GM13976 (cell line): ENCODE measurements at places on chromosomes 2 and 18.

- no peak for DNase-seq
These were observed 103.3 kb downstream of the MYO5B start for GRCh38 chr18:50091509-50092244.

- DNase-seq, result no peak
These were observed 48.0 kb downstream of the TEX44 start for GRCh38 chr2:231640641-231641111.

DNA sequence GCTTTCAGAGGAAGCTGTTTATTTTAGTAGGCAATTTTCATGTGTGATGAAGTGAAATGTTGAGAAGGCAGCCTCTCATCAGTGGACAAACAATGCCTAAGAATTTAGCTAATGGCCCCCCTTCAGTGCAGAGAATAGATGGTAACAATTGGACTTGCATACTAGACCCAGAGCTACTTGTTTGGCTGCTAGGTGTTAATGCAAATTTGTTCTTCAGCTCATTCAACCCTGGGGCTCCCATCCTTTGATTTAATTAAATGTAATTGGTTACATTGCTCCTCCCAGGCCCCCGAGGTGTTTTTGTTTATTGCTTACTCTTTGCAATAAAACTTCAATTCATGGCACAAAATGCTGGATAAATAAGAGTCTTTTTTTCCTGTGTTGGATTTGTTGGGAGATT is 68.6 kb downstream of the CAMKMT start:
- DNase-seq, result no peak

DNA sequence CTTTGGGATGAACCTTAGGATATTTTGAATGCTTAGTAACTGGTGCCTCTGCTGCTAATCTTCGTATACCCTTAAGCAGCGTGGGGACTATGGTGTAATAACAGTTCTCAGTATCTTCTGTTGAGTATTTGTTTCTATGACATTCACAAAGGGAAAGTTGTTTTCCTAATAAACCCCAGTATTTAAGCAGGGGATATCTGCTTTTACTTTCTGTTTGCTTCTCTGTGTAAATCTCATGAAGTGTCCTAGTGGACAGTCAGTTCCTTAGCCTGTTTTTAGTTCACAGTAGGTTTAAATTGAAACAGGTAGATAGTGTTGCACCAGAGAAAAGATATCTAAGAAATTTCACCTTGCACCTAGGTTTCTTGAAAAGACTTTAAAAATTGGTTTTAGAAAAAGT is 14.9 kb downstream of the KIAA1328 start:
- DNase-seq, result no peak

DNA sequence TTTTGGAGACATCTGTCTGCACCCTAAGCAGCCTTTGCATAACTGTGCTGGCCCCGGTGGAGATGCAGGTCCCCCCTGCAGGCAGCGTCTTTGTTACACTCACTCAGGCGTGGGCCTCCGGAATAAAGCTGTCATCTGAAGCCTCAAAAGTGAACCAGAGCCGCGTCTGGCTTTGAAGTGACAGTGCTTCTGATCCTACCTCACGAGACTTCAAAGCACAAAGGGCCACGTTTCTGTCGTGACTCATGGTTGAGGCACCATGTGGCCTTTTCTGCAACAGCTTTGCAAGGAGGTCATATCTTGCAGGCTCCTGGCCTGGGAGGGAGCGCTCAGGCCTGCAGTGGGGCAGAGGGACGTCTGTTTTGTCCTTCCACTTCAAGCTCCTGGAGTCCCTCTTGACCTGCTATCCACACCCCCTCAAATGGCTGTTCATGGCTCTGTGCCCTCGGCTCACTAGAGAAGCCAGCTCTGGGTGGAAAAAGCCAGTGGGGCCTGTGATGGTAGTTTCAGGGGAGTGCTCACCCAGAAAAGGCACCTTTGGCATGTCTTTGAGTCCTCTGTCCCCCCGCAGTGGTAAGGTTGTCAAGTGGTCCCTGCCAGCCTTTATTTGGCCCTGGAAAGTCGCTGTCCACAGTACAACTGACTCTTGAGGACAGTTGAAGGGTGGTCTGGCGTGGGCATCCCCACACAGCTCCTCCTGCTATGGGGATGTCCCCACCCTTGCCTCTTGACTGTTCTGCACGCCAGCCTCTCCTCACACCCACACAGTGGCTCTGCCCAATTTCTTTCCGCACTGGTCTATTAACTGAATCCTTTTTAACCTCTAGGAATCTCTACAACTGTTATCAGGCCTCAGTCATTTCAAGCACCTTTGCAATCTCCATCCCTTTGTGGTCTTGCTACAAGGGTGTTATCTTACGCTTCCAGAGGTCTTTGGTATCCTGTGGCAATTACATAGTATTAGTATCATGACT is 19.3 kb downstream of the GPR55 start:
- no peak for DNase-seq

- DNase-seq, result no peak
These were observed 106.9 kb upstream of the ACVR1C start for GRCh38 chr2:157735532-157735931.

DNA sequence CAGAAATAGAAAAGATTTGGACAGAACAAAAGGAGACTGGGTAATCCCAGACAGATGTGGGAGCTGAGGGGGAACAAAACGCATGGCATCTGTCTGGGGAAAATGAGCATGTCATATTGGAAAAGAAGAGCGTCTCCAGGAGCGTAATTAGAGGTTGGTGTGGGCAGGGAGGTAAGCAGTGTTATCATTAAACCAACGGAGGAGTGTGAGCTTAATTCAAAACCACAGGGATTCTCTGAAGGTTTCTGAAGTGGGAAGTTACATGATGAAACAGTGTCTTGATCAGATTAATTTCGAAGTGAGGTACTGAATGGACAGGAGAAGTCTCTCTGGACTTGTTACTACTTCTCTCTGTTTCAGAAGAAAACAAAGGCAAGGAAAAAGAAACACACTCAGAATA is 53.3 kb downstream of the DTNB start:
- DNase-seq, result no peak

- no peak for DNase-seq
These were observed 101.5 kb upstream of the DNER start for GRCh38 chr2:229815858-229816257.

DNA sequence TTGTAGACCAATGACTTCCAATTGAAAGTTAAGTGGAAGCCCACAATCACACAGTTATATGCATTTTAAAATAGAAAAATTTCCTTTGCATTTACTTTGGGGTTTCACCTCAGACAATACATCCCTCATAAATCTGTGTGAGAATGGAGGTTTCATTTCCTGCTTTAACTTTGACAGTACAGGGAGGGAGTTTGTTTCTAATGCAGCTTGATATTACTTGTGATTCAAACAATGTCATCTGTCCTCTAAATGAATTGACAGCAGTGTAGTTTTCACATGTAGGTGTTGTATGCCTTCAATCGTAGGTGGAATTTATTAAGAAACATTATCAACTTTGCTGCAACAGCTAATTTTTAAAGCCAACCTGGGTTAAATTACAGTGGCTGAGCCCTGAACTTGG is 75.2 kb downstream of the TMEFF2 start:
- DNase-seq, result no peak

DNA sequence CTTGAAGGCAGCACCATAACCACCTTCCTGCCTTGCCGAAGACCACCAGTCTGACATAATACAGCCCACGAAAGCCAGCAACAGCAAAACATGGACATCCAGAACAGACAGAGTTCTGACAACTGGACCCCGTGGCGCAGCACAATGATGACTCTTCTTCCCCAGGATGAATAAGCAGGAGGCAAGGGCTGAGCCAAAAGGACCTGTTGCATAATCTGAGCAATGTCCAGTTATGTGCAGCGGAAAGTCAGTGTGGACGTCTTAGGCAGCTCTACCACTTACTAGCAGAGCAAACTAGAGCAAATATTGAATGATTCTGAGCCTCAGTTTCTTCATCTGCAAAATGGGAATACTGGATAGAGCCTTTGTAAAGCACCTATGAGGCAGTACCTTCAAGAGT is 225.1 kb downstream of the ZBTB7C start:
- DNase-seq, result no peak

GRCh38 chr2:146806364-146807005 is 1038.3 kb upstream of the ACVR2A start:
- no peak for DNase-seq

DNA sequence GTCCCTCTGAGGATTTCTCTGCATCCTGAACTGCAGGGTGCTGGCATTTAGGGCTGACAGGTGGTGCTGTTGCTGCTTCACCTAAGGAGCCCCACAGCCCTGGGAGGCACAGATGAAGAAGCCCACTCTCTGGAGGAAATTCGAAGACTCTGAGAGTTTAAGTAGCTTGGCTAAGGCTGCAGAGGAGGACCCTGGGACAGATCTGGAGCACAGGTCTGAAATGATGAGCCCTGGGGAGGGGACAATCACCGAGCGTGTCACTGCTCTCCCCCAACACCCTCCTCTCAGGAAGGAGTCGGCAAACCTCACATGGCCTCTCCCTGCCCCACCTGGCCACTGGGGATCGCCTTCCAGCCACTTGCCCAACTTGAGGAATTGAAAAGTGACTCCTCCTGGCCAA is 18.6 kb downstream of the CYP27C1 start:
- DNase-seq, result no peak

- no peak for DNase-seq
These were observed 18.1 kb downstream of the CALCRL start for GRCh38 chr2:187429989-187430388.

DNA sequence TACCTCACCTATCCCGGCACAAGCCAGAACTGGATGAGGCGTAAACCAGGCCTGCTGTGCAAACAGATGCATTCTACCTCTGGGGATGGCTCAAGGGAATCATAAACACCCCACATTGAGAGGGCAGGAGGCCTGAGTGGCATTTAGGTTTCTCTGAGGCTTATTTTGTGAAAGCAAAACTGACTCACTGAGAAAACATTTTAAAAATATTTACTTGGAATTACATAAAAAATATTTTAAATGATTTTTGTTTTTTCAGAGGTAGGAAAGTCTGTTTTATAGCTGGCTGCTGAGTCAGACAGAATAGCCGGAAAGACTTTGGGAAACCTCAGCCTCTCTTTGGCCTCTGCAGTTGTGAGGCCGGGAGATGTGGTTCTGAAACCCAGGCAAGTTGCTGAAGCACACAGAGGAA is 244.1 kb downstream of the NCKAP5 start:
- no peak for DNase-seq

DNA sequence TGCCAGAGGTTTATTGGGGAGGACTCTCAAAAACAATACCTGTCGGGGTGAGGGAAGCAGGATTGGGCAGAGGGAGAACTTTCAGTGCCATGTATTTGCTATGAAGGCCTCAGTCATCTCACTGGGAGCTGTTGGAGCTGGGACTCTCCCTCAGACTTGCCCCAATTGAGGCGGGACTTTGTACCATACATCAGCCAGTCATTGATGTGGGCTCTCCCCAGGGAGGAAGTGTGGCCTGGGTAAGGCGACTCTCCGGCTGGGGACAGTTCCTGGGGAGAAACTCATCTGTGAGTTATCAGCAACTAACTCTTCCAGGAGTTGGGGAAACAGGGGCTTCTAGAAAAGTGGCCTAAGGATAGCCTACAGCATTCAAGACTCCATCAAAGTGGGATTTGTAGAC is 66.5 kb downstream of the FTCDNL1 start:
- DNase-seq, result no peak
